ENCODE measurements at places on chromosomes 3 and 15.

GRCh38 chr15:79779746-79780145, 117.1 kb downstream of the MTHFS start:
- DNase-seq: no peak

GRCh38 chr3:77885381-77885780, 845.5 kb downstream of the ROBO2 start:
- no peak for DNase-seq

DNA sequence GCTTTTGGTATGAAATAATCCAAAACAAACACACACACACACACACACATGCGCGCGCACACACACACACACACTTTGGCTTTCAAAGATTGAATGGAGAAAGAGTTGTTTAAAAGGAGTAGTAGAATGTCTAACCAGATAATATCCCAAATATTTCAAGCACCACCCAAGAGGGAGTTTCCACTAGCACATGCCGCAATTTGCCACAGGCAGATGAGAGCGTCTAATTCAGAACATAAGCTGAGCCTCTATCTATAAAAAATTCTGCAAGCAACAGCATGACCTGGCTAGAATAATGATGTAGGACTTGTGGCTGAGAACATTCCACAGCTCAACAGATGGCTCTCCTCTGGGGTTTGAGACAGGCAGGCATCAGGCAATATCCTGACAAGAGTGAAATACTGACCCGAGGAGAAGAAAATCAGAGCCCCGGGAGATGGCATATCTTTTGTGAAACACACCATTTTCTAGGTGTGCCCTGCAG, 302.5 kb upstream of the GADL1 start:
- peak; percentile 29 for DNase-seq

DNA sequence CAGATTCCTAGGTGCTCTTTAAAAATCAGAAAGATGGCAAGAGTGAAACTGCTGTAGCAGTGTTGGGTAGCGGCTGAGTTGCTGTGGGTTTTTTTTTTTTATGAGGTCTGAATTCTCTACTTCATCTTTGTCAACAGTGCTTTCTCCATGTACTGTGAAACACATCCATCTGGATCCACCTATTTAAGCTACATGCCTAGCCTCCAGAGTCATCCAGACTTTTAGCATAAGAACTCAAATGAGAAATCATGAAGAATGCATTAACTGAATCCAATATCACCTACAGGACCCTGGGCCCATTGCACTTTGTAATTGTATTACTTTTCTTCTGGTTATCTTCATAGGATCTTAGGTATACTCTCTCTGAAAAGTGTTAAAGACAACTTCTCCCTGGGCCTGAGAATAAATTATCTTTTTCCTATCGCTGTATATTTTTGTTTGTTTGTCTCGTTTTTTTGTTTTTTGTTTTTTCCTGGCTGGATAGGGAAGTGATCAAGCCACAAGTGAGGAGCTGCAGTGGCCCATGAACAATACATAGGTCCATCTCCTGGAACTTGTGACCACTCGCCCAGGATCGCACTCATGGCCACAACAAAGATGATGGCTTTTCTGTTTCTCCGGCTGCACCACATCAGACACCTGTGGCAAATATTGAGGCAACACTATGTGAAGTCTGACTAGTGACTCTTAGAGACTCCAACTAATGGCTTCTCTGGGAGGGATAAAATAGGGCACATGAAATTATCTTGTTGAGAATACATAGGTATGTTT, 609.9 kb upstream of the AGTR1 start:
- no peak for DNase-seq

GRCh38 chr15:81091889-81092558, 42.0 kb upstream of the CFAP161 start:
- peak; percentile 82 for DNase-seq
